ENCODE measurements at places on chromosomes 2 and 18.

- DNase-seq: no peak
These were observed 315.4 kb upstream of the CHST9 start for GRCh38 chr18:27500531-27500930.

GRCh38 chr18:6498289-6498856 is 83.7 kb upstream of the L3MBTL4 start:
- DNase-seq: no peak

DNA sequence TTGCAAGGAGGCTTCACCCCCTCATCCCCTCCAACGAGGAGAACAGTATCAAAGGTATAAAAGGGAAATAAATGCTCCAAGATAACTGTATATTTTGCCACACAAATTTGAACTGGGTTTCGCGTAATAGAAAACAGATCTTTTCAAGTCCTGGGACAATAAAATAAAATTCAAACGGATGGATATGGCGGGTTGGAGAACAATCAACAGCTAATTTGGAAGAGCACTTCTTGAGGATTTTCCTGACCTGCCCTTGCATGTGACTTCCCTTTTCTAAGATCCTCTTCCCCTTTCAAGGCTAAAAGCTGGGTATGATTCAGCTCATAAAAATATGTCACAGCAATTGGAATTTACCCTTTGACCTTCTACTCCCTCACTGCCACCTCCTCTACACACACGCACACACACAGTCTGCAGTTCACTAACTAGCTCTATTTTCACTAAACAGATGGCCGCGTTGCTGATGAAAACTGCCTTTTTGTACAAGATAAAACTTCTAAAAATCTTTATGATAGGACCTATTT is 386.9 kb downstream of the FIGN start:
- DNase-seq: peak; percentile 76

GRCh38 chr2:67378555-67378954 is 18.6 kb upstream of the ETAA1 start:
- DNase-seq: no peak

DNA sequence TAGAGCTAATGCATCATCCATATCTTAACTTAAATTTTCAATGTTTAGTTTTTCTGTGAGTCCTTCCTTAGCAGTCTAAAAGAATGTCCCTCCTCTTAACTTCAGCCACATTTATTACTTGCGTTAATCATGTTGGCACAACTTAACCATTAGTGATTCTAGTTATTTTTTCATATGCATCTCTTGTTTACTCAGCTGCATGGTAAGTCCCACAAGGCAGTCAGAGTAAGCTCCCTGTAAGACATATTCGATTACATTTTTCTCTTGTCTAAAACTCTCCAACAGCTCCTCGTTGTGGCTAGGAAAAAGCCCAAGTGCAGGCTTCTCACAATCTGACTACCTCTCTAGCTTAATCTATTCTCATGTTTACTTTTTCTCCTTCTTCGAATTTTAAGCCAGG is 2045.3 kb upstream of the PIK3C3 start:
- peak; percentile 1 for DNase-seq

DNA sequence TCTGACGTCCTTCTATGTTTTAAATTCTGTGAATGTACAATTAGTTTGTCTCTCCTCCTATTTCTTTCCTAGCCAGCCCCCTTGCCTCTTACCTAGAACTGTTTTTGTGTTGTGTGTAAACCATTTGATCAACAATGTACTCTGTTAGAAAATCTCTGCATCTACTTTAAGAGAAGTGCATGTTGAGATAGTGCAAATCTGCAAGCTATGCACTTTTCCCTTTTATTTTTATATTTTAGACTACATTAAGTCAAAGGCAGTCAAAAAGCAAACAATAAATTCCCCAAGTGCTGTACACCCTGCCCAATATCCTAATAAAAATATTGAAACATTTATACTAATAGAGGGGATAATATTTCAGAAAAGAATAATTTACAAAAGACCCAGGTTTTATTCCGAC is 13.7 kb downstream of the LYPD6 start:
- DNase-seq: no peak

- no peak for DNase-seq
These were observed 75.1 kb downstream of the DCC start for GRCh38 chr18:52415131-52415530.

DNA sequence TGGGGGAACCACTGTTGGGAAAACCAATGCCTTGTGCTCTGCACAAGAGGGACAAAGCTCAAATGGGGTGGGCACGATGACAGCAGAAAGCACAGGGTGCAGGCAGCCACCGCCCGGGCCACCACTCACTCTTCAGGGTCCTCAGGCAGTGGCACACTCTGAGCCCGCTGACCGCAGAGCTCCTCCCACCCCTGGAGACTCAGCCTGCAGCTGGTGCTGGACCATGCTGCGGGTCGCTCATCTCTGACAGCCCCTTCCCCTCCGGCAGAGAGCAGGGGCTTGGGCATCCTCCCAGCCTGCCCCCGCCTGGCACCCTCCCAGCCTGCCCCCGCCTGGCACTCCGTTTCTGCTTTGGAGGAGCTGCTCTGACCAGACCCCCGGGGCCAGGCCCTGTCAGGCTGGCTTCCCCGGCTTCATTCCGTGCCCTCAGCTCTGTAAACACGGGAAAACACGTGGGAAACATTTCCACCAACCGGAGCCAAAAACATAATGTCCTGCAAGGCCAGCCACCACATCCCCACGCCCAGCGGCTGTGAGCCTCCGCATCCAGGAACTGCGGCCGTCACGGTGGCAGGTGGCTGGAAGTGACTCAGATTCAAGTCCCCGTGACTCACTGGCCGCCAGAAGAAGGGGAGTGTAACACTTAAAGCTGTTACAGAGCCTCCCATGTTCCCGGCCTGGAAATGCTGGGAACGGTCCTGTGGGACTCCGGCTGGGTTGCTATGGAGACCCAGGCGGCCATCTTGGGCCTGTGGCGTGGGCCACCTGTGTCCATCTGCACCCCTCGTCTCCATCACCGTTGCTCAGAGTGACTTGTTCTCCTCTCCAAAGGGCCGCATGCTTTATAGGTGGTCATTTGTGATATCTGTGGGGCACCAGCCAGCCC is 6.8 kb upstream of the SNED1 start:
- DNase-seq: peak; percentile 97

- DNase-seq: no peak
These were observed 264.6 kb downstream of the PHLPP1 start for GRCh38 chr18:62979900-62980299.

GRCh38 chr2:131103165-131103564 is 2.0 kb upstream of the PLEKHB2 start:
- no peak for DNase-seq

- no peak for DNase-seq
These were observed 306.7 kb upstream of the MMADHC start for GRCh38 chr2:149894226-149894625.

DNA sequence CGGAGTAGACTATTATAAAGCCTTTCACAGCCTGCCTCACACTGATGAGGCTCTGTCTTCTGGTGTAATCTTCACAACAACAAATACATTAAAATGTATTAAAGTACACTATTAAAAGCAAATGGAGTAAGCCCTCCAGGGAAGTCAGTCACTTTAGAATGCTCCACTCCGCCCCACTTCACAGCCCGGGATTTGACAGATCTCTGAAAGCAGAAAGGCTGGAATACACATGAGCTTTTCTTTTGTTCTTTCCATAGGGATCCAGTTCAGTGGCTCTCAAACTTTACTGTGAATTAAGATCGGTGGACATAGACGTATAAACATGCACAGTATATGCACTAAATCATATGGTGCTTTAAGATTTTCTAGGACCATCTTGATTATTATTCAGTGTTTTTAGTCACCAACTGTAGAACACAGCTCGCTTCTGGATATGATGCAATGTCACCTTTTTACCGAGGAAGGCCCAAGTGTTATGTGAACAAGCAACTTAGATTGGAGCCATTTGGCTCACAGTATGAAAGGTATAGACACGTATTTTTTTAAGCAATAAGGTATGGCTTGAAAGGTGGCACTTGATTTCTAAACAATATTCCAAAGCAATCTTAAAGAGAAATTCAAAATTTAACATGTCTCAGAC is 151.1 kb downstream of the PRKCE start:
- DNase-seq: no peak

DNA sequence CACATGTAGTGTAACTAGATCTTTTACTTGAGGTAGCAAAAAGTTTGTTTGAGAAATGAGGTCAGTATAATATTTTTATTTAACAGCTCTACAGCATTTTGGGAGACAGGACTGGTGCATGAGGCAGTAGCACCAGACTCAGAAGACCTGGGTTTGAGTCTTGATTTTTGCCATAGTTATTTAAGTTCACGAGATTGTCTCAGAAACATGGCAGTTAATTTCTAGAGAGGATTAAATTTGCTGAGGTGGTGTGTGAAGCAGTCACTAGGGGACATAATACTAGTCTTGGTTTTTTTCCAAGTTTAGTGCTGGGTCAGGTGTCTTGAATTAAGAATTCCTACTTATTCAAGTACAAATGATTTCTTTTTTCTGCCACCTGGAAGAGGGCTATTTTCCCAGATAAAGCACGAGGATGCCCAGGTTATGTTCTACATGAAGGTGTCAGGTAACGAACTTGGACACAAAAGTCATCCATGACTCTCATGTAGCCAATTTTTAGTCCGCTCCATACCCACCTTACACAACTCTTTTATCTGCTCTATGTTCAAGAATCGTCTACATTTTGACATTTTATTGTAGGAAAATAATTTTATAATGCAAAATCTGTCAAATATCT is 1.4 kb downstream of the MARCHF7 start:
- peak; percentile 62 for DNase-seq

DNA sequence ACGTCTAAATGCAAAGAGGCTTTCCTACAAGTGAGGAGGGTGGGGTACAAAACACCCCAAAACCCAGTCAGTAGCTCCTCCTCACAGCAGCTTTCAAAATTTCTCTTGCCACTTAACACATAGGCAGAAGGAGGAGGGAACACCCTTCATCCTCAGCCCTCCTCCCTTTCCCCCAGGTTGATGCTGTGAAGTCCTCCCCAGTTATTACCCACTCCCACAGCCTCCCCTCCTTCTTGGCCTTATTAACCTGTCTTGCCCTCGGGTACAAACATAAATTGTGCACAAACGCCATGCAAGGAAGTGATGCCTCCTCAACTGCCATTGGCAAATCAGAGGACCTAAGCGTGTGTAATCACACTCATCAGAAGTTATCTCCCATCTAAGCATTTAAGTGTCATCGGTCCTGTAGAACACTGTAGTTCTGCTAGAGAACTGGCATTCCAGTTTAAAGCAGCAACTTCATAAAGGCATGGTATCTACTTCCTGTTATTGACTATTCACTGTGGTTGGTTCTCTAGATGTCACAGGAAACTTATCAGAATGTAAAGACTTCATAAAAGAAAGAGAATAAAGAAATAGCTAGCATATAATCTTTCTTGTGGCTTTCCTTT is at the start of gene DSC1:
Gene DSC1 (minus strand): TSS at position 32 of the 611 bp plus-strand sequence. CDS start 262 bp downstream, outside the sequence.
- no peak for DNase-seq

- DNase-seq: no peak
These were observed 36.1 kb downstream of the COX7A2L start for GRCh38 chr2:42324949-42325348.

DNA sequence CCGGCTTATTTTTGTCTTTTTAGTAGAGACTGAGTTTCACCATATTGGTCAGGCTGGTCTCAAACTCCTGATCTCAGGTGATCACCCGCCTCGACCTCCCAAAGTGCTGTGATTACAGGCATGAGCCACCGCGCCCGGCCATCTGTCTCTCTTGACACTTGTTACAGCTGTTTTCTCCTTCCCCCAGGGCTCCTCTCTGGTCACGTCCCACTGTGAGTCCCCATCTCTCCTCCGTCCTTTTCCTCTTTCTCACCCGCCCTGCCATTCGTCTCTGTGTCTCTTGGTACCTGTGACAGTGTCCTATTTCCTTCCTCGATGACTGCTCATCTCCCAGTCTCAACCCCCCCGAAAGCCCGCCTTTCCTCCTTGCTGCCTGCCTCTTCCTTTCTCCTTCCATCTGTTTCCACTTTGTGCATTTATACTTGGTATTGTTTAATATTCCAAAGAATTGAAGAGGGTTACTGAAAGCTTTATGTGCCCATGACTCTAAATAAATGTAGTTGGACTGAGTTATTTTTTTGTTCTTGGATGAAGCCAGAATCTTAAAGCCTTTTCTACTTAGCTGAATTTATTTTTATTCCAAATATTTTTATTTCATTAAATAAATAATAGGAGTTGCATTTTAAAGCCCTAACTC is 241.5 kb downstream of the SH3RF3 start:
- DNase-seq: no peak

DNA sequence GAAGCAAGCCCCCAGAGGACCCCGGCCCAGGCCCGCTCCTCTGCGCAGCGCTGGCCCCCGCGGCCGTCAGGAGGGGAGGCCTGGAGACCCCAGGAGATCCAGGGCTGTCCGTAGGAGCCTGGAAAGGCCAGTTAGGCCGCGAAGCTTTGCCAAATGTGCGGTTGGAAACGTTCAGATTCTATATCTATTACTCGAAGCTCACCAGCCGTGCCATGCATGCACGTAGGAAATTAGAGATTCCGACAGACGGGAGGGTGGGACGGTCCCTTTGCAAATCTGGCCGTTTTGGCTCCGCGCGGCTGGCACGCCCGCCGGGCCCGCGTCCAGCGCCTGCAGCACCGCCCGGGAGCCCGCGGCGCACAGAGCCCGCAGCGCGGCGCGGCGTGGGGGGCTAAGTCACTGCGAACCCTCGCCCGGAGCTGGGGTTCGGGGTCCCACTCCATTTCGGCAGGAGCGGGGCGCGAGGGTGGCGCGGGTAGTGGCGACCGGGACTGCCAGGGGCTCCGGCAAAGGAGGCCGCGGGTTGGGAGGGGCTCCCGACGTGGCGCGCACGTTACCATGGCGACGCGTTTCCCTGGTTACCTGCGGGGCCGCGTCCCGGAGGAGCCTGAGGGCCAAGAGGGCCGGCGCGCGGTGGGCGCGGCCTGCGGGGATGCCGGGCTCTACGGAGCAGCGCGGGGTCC is 488.6 kb upstream of the SMIM21 start:
- DNase-seq: peak; percentile 46
